Stimulated activated CD4-positive, alpha-beta T cell treated with anti-CD3 and anti-CD28 coated beads, TNF-alpha, amount 100 ng/mL, for 24 hours (primary cell): ENCODE measurements at places on chromosomes 1 and 21.

GRCh38 chr1:121546830-121547591, 362.2 kb downstream of the SRGAP2C start:
- no peak for DNase-seq

- DNase-seq: peak; percentile 24
These were observed at the start of gene CNIH3 for GRCh38 chr1:224615861-224616755. CNIH3 (plus strand) TSS chr1:224616317; CDS start chr1:224617175, 858 bp downstream.

GRCh38 chr1:8552820-8553397, 235.0 kb downstream of the SLC45A1 start:
- DNase-seq: no peak

- DNase-seq: no peak
These were observed 45.5 kb upstream of the ATP5PO start for GRCh38 chr21:33961061-33961460.

DNA sequence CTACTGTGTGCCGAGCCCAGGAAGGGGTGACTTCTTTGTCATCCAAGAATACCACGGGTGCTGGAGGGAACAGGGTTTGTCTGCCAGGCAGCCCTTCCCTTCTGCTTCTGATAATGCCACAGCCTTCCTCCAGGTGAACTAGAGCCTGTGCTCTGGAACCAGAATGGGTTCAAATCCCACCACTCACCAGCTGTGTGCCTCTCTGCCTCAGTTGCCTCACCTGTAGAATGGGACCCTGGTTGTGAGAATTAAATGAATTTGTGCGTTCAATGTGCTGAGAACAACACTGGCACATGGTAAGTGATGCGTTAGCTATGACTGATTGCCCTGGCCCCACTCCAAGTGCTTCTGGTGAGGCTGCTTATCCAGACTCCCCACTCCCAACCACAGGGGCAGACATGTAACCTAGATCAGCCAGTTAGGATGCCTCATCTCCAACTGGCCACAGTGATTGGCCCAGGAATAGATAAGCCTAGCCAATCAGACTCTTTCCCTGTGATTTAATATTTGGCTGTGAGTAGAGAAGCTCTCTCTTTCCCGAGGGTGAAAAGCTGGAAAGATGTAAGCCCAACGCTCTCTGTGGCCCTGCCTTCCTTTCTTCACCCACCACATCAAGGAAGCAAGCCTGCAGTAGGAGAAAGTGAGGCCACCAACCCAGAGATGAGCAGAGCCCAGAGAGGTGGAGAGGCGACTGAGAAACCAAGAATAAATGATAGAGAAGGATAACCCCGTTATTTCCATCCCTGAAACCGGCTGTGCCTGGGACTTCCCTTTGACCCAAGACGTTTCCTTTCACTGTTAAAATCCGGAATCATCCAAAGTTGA, 20.8 kb upstream of the LAPTM5 start:
- DNase-seq: no peak

DNA sequence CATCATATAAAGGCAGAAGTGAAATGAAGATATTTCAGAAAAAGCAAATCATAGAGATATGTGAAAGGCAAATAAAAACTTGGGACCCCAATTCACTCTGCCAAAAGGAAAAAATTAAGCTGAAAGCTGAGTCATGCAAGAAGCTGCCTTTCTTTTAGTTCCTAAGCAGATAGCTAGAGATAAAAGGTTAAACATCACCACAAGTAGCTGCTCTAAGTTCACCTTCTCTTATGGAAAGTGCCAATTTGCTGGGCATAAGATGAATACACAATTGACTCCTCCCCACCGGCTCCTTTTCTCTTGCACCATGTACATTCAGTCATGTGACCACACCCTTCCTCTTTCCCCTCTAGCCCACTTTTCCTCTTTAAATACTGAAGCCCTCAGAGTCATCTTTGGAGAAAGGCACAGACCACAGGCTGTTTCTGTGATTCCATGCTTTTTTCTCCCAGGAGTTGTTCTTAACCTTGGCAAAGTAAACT, 5.4 kb upstream of the SUMO3 start:
- no peak for DNase-seq

GRCh38 chr1:103129796-103130195, 21.5 kb upstream of the COL11A1 start:
- no peak for DNase-seq

DNA sequence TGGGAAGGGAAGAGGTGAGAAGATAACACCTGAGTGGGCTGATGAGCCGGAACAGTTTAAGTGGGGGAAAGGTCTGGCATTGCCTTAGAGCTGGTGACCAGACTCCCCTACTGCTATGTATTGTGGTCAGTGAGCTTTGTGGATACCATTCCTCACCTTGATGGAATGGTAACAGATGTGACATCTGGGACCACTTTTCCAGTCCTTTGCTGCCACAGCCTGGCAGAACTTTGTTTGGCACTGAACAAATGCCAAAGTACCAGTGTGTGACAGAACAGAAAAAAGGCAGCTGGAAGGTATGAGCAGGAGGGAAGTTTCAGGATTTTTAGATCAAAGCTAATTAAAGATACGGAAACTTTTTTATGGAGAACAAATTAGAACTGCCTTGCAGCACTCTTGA, 6.2 kb downstream of the MED8 start:
- DNase-seq: no peak

- no peak for DNase-seq
These were observed 16.9 kb downstream of the CCT8 start for GRCh38 chr21:29056538-29057050.

GRCh38 chr1:67675800-67676199, 9.2 kb upstream of the GADD45A start:
- DNase-seq: no peak

DNA sequence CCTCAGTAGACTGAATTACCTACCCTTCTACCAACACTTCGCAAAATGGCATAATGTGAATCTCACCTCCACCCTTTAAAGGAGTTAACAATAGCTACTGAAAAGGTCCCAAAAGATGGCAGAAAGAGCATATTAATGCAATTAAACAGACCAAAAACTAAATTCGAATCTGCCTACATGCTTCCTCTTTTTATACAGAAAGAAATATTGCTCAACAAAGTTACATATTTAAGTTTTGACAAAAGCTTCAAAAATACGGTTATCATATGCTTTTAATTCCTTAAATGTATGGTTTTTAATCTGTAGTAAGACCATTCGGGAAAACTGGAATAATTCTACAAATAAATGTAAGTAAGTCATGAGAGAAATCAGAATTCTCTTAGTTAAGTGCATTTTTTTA, 2.2 kb downstream of the APP start:
- DNase-seq: no peak

- DNase-seq: no peak
These were observed 87.6 kb upstream of the RUNX1 start for GRCh38 chr21:35136586-35137219.

GRCh38 chr1:10965546-10966226, 46.8 kb upstream of the TARDBP start:
- DNase-seq: no peak

DNA sequence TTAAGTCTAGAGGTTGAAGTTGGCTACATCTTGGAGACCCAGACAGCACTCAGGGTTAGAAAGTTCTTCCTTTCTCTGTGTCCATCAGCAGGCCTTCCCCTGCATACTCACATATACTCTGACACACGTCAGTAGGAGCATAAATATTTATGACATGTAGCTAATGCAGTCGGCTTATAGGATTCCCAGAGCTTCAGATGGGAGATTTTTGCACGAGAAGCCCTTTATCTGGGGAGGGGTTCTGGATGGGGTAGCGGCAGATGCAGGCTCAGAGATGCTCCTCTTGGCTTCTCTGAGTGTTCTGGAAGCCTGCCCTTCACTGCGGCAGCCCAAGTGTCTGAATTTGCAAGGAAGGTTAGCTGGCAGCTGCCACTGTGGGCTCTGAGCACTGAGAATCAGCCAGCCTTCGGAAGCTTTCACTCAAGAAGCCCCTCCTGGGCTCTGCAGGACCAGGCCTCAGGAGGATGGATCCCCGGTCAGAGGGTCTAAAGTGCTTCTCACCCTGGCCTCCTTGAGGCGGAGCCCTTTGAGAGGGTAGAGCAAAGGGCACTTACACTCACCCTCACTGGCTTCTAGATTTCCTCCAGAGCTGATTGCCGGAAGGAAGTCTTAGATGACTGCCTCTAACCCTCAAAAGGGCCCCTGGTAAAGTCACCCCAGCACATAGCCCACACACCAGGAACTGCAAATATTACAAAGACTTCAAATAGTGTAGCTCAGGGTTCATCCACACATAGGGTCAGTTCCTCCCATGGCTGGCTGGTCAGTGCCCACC, 68.1 kb upstream of the NFASC start:
- DNase-seq: no peak

GRCh38 chr1:173407846-173408245, 69.3 kb upstream of the PRDX6 start:
- no peak for DNase-seq

- DNase-seq: no peak
These were observed 57.5 kb downstream of the GLIS1 start for GRCh38 chr1:53681351-53681976.

- no peak for DNase-seq
These were observed 133.6 kb downstream of the TRIM33 start for GRCh38 chr1:114377356-114377755.

GRCh38 chr1:46481961-46482360, 7.7 kb upstream of the DMBX1 start:
- DNase-seq: no peak

DNA sequence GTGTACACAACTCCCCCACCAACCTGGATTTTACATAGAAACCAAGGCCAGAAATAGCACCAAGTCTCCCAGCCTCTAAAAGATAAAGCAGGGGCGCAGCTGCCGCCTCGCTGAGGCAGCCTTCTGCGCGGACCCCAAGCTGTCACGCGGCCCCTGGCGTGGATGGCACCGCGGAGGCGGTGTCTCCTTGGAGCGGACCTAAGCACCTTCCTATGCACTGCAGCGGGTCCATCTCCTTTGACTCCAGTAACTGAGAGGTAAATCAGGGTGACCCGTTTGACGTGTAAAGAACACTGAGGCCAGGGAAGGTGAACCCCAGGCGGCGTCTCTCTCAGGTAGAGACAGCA, 17.0 kb downstream of the ZNF697 start:
- no peak for DNase-seq

DNA sequence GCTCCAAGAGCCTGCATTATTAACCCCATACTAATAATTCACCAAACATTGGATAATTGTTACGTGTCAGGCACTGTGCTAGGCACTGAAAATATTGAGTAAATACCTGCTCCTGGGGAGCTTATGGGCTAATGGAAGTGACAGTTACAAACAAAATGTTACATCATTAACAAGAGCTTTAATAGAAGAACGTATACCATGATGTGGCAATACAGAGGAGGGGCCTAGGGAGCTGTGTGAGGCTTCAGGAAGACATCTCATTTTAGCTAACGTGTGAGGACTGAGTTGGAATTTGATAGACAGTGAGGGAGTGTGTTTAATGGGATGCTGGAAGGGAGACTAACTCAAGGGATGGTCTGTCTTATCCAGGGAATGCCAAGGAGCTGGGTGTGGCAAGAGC, 16.5 kb upstream of the TSPAN2 start:
- DNase-seq: no peak

- DNase-seq: no peak
These were observed 4.7 kb upstream of the PTPRF start for GRCh38 chr1:43526002-43526401.
